ENCODE measurements at places on chromosomes 13 and 19.

- DNase-seq, result no peak
These were observed 412.7 kb downstream of the LMO7 start for GRCh38 chr13:76048675-76049375.

DNA sequence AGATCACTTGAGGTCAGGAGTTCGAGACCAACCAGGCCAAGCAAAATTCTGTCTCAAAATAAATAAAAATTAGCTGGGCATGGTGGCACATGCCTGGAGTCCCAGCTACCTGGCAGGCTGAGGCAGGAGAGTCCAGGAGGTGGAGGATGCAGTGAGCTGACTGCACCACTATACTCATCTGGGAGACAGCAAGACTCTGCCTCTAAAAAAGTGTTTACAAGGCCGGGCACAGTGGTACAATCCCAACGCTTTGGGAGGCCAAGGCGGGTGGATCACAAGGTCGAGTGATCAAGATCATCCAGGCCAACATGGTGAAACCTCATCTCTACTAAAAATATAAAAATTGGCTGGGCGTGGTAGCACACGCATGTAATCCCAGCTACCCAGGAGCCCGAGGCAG is 4.2 kb upstream of the DAPK3 start:
- no peak for DNase-seq

GRCh38 chr13:95535243-95535642 is 17.3 kb upstream of the CLDN10 start:
- DNase-seq, result peak; percentile 9

DNA sequence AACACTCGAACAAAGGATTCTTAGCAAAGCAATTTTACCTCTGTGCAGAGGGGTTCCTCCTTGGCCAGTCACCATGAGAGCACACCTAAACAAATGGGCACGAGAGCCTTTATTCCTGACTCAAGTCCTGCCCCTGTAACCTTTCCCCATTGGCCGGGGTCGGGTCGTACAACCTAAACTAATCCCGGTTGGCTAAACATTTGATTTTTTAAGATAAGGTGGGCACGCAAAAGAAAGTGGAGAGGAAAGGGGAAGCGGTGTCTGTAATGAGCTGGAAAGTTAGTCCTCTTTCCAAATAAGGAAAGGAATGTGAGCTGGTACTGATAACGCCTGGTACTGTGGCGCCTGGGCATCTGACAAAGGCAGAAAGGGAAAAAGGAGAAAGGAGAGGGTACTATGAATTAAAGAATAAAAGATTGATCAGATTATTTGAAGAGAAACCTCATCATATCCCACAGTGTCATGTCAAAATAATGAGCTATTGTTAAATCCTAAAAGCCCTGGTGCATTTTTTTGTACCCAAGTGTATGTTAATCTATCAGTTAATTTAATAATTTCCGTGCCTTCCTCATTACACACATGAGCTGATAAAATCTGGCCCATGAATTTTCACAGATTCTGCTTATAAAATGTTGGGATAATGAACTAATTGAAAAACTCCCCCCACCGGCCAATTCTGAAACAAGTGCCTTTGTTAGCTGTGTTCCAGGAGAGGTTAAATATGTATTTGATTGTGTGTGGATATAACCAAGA is 335.7 kb downstream of the RFC3 start:
- no peak for DNase-seq

GRCh38 chr13:30364133-30364532 is 56.8 kb upstream of the KATNAL1 start:
- DNase-seq, result no peak

GRCh38 chr13:66212511-66212910 is 1017.6 kb downstream of the PCDH9 start:
- no peak for DNase-seq

GRCh38 chr13:74533226-74533625 is 399.0 kb upstream of the KLF12 start:
- no peak for DNase-seq

DNA sequence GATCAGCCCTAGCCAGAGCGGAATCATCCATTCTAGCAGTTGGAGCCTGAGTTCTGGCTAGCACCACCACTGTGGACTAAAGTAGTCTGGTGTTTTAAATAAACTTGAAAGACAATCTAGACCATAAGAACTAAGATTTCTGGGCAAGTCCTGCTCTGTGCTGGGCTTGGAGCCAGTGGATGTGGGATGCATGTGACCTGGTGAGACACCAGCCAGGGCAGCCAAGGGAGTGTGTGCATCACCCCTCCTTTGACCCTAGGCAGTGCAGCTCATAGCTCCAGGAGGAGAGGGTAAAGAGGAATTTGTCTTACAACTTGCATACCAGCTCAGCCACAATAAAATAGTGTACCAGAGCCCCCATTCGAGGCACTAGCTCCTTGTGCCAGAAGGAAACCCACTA is 21.0 kb downstream of the ITGBL1 start:
- DNase-seq, result peak; percentile 70

DNA sequence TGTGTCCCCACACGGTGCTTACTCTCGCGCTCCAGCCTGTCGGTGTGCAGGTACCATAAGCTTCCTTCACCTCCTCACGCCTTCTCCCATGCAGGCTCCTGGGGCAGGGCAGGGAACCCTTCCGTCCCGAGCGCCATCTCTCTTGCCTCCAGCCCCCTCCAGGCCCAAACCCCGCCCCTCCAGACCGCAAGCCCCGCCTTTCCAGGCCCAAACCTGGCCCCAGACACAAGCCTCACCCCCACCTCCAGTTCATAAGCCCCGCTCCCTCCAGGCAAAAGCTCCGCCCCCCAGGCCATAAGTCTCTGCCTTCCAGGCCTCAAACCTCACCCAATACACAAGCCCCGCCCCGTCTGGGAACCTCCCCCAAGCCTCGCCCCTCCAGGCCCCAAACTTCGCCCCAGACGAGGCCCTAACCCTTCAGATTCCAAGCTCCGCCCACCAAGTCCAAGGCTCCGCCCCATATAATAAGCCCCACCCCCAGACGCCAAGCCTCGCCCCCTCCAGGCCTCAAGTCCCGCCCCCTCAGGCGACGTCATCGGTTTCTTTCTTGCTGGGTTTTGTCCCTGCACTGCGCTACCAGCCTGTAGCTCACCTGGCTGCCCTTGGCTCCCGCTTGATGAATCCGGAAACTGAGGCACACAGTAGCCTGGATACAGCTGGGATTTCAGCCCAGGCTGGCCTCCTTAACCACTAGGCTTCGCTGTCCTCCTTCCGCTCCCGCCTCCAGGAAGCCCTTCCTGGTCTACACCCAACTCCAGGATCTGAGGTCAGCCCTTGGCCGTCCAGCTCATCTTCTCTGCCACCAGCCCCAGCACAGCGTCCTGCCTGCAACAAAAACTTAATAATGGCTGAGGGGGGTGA is 16.1 kb downstream of the MKNK2 start:
- no peak for DNase-seq

- DNase-seq, result no peak
These were observed 2.1 kb downstream of the RPL18A start for GRCh38 chr19:17861542-17862402.

DNA sequence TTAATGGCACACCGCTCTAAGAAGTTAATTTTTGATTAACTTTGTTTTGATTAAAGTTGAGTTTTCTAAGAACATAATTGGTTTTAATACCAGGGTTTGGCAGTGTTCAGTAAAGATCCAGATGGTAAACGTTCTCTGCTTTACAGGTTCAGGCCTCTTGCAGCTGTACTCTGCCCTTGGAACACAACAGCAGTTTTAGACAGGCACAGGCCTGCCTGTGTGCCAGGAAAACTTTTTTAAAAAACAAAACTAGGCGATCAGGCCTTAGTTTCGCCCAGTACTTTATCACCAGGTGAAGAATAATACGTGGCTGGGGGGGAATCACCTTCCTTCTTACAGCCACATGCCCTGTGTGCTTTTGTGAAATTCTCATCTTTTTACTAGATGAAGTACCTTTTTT is 38.0 kb upstream of the TEX29 start:
- no peak for DNase-seq

DNA sequence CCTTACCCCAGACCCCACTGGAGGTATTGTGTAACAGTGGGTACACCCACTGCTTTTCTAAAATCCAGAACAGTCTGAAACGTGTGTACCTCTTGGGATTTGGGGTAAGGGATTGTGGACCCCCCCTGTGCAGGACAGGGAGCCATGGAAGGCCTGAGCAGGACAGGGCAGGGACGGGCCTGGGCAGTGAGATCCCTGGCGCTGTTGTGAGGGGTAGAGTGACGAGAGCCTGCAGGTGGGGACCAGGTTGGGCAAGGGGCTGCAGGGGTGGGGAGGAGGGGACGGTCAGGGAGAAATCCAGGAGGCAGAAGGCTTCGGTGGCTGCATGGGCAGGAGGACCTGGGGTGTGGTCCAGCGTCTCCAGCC is 28.6 kb downstream of the CNFN start:
- no peak for DNase-seq

DNA sequence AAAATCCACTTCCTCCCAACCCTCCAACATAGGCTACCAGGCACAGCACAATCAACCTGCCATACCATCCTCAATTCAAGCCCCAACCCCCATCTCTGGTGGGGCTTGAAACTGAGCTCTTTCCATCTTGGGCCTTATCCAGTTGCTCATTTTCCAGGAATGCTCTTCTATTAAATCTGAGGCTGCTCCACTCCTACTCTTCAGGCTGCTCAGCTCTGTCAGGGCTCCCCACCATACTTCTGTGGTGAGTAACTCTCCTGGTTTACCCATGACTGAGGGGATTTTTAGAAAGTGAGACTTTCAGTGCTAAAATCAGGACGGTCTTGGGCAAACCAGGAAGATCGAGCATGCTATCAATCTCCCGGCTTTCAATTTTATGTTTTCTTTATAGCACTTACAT is 512.8 kb downstream of the LMO7 start:
- DNase-seq, result peak; percentile 52

DNA sequence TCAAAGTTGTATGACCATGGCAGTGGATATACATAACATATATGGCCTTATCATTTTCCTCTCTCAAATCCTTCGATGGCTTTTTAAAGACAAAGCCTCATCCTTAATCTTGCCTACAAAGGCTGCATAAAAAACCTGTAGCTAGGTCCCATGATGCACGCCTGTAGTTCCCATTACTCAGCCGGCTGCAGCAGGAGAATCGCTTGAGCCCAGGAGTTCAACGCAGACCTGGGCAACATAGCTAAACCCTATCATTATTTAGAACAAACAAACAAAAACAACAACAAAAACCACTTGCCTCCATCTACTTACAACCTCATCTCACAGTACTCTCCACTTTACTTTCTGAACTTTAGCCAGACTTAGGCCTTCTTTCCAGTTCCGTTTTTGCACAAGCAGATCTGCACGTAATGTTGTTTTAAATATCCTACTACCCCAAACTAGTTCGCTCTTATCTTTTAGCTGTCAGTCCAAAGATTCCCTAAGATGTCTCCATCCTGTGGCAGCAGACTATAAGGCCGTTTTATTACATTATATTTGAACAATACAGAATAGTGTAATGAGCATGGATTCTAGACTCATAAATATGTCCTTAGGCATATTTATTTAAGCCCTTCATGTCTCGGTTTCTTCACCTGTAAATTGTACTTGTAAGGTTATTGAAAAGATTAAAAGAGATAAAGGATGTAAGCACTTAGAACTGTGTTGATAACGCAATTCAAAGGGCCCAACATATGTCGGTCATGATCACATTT is 969 bp upstream of the POMP start:
- DNase-seq, result no peak

- DNase-seq, result no peak
These were observed 24.5 kb downstream of the GP6 start for GRCh38 chr19:55013596-55013995.

DNA sequence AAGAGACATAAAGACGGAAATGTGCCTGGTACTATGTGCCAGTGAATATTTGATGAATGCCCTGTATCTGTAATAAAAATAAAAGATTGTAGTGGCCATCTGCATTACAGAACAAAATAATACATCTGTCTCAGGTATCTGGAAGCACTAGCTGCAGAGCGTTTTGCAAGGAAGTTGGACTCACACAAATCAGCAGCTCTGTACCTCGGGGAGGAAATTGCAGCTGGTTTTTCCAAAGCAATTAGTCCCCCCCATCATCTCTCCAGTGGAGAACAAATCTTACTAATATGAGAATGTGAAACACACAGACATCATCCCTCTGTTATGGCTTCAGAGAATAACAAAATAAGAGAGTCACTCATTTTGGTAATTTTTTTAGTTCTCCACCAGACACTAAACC is 245.3 kb downstream of the ITGBL1 start:
- no peak for DNase-seq

DNA sequence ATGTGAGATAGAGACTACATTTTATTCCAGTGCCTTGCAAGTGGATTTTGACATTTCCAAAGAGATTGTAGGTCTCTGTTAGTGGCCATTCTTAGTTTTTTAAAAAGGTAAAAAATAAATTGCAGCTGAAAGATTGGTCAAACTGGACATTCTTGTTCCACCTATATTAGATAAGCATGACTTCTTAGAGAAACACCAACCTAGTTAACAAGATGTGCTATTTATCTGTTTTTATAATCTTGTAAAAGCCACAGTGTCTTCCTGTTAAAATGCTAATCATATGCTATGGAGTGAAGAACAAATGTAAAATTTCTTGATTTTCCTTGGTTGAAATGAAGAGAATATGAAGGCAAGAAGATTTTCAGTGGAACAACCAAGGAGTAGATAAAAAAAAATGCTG is 33.4 kb upstream of the GPR183 start:
- DNase-seq, result no peak

GRCh38 chr13:51588406-51588949 is 4.2 kb downstream of the WDFY2 start:
- DNase-seq, result no peak

- no peak for DNase-seq
These were observed 802 bp downstream of the CDC37 start for GRCh38 chr19:10402441-10403038.

DNA sequence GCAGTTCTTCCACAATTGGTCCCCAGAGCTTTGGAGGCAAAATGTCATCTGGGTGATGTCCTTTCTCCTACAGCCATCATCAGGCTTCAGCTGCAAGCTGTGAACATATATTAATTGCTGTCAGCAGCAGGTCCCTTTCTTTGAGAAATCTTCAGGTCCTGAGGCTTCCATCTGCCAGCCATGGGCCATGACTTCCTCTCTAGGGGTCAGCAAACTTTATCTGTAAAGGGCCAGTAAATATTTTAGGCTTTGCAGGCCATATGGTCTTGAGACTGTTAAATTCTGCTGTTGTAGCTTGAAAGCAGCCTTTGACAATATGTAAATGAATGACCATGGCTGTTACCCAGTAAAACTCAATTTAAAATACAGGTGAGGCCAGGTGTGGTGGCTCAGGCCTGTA is 27.1 kb downstream of the SERP2 start:
- DNase-seq, result no peak

DNA sequence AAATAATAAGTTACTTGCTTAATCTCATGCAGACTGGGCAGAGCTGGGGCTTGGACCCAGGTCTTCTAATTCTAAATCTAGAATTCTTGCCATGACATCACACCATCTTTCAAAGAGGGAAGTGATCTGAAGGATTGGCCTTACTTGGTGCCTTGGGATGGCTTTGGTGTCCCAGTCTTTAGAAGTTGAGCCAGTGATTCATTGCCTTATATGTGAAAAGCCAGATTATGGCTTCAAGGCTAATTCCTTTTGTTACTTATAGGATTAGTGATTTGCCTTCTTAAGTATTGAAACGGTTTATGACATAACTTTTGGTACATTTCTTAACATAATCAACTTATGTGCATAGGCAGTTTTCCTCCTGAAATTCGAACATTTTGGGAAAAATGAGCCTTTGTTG is 14.9 kb downstream of the COG3 start:
- no peak for DNase-seq

GRCh38 chr13:113117335-113117872 is 5.2 kb upstream of the F10 start:
- DNase-seq, result no peak

All from GM04504 (cell line).